ENCODE measurements at places on chromosomes 6 and 20.

DNA sequence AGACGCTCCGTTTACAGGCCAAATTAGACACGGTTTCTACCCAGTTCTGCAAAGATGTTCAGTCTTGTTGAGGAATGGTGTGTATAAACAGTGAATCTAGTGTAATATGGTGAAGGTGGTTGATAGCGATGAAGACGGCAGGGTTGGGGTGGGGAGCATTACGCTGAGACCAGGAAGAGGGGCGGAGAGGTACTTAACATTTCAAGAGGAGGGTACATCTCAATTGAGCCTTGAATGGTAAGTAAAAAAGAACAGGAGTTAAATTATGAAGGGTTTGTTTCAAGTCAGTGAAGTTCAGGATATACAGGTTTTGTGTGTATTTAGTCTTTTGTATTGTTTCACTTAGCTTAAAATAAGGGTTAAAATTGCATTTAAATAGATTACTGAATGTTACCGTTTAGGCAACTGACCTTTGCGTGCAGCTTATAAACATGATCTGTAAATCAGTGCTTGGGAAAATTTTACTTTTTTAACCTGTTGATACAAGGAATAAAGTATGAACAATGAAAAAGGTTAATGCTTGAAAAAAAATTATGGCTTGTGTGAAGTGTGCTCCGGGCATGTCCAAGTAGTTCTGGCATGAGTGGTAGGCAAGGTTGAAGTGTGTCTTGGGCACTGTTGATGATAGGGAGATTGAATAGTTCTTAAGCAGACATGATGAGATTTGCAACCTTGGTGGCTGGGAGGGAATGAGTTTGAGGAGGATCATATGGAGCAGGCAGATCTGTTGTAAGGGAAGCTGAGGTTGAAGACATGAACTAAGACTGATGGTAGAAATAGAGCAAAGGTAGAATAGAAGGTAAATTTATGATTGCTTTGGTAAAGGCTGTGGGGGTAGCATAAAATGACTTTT, 842 bp downstream of the POLR1C start:
- no peak for DNase-seq

- DNase-seq: no peak
These were observed 22.6 kb downstream of the HEBP2 start for GRCh38 chr6:138426500-138427123.

GRCh38 chr6:84967389-84967788, 203.0 kb upstream of the TBX18 start:
- DNase-seq: peak; percentile 17

DNA sequence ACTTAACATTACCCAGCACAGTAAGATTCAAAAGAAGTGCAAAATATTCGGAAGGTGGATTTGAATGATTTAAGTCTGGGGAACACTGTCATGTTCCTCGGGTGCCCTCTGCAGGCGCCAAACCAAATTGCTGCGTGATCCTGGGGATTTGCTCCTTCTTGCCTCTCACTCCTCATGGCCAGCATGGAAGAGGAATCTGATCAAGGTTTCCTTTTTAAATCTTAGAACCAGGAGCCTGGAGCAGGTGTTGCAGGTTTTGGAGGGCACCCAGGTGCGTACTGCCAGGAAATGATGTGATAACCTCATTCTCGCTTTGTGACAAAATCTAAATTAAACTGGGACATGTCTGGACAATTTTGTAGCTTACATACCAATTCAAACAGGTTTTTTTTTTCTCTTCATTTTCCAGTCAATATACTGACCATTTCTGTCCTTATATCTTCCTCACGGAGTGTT, 8.1 kb upstream of the PFDN4 start:
- peak; percentile 49 for DNase-seq

DNA sequence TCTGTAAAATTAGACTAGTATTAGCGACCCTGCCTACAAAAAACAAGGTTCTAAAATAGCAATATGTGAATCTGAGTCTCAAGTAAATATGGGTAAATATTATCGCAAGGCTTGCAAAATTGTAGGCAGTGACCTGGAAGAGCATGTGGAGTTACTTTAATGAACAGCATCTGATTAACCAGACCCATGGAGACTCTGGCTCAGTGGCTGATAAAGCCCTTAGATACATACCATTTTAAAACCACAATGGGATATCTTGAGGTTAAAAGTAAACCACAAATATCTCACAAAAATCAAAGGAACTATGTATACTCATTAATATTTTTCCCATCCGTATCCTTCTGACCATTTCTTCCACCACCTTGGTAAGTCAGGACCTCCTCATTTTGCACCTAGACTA, 187.0 kb downstream of the MTFR2 start:
- peak; percentile 18 for DNase-seq

- DNase-seq: no peak
These were observed 40.9 kb downstream of the ARHGAP40 start for GRCh38 chr20:38642498-38642897.

DNA sequence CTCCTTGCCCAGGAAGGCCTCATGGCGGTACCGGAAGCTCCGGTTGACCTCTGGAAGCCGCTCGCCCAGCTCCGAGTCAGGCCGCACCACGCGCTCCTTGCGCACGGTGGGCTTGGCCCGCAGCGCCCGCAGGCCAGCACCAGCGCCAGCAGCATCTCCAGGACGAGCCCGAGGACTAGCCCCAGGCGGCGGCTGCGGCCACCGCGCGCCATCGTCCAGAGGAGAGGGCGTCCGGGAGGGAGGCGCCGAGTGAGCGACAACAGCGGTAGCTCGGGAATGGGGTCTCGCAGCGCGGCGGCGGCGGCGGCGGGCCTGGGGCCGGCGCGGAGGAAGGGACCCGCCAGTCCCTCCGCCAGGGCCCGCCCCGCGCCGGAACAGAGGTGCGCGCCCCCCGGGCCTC, 27.6 kb upstream of the CGA start:
- no peak for DNase-seq

- no peak for DNase-seq
These were observed 46.1 kb upstream of the ENPP5 start for GRCh38 chr6:46216879-46217278.

DNA sequence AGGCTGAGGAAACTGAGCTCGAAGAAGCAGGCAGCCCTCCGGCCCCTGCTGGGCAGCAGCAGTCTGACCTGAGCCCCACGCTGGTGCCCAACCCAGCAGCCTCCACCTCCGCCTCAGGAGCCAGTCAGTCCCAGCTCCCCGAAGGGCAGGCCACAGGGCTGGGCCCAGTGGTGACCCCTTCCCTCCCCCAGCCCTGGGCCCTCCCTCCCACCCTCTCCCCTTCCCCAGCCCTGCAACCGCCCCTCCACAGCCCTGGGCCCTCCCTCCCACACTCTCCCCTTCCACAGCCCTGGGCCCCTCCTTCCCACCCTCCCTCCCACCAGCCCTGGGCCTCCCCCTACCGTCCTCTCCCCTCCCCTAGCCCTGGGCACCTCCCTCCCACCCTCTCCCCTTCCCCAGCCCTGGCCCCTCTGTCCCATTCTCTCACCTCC, 115.0 kb downstream of the TAF4 start:
- DNase-seq: no peak

- no peak for DNase-seq
These were observed 11.8 kb upstream of the TUBB2B start for GRCh38 chr6:3239110-3239830.

- no peak for DNase-seq
These were observed 130.4 kb upstream of the RPS6KA2 start for GRCh38 chr6:166757232-166758135.

DNA sequence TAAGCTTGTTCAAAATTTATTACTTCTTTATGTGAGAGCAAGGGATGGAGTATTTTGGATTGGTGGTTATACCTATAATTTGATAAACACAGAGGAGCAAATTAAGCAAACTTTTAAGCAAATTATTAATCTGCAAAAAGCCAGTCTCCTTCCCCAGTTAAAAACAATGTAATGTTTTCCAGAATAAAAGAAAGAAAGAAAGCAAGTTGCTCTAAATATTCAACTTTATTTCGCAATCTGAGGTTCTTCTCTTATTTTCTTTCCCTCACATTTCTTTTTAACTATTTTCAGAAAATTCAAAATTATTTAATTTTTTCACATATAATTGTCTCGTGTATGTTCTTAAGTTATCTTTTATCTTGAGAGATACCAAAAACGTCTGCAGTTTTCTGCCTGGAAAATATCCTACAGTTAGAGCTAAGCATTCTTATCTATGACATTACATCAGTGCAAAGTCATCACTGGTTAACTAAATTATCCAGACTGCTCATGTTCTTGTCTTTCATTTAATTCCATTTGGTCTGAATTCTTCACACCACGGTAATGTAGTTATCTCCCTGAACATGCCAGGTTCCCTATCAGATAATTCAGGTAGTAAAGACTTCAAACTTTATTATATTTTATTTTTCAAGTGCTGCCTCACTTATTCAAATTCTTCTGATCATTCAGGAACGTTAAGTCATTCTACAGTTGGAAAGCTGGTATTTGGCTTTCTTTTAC, 3.3 kb upstream of the CNKSR3 start:
- no peak for DNase-seq

DNA sequence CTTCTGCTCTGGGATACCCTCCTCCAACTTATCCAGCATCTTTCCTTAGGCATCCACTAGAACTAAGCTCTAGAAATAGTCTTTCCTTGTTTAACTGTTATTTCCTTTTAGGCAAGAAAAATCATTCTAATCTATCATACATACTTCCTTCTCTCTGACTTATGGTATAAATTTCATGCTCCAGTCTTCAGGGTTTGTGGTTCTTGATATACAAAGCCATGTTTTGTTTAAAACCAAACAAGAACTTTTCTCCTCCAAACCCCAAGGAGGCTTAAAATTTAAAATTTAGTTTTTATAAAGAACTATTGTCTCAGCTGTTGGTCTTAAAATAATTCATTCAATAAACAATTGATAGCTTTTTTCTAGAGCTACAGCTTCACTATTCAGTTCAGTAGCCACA, 77.2 kb downstream of the CD164 start:
- no peak for DNase-seq

GRCh38 chr20:34920055-34920454, 35.6 kb downstream of the GSS start:
- no peak for DNase-seq

DNA sequence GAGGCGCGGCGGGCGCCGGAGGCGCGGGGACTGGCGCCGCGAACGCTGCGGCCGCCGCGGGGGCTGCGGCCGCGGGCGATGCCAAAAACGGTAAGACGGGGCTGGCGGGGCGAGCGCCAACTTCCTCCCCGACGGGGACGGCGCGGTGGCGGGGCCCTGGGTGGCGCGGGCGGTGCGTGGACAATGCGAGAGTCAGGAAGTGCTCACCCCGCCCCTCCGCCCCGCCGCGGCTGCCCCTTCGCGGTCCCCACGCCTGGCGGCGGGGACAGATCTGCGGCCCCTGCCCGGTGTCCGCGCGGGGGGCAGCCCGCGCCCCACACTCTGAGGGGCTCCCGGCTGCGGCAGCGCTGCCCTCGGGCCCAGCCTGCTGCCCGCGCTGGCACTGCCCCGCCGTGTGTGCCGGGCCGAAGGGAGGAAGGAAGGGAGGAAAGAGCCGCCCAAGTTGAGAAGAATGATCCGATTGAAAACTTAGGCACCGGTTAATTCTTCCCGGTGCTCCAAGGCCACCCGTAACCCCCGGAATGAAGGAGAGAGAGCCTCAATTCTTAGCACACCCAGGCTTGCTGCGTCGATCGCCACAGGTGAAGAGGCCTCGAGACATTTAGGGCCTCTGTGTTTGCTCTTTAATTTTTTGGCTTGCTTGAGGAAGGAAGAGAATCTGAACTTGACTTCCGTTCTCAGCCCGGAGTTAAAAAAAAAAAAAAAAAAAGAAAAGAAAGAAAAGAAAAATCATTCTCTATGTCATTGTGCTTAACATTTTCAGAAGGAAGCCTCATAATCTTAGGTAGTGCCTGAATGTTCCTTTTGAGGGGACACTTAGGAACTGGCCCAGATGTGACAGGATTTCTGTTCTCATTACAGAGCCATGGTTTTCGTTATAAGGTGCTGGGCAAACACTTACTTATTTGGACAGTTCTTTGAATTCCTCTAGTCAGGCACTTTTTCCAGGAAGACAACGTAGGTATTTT, 982 bp downstream of the HECA start:
- no peak for DNase-seq

DNA sequence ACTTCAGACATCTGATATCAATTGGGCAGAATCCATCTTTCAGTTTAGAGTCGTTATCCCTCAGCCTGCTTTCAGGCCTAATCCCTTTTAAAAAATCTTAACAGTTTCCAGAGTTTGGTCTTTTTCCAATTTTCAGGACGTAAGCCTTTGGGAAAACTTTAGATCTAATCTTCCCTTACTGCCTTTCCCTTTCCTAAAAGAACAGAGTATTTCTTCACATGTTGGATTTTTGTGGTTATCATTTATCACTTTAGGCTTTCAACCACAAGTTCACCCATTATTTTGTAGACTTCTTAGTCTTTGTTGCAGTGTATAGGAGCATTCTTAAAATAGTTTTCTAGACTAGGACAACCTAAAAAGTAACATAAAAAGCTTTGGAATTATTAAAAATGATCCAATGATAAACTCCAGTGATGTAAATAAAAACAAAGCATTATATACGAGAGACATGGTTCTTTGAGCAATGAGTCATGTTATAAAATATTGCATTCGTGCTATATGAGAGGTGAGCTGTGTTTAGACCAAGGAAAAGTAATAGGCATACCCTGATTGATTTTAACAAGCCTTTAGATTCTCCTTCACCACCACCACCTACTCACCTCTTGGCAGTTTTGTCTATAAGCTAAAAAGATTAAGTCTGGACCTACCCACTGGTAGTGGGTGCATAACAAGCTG, 90.4 kb upstream of the MCHR2 start:
- no peak for DNase-seq

GRCh38 chr6:42171813-42172581, 1.2 kb upstream of the GUCA1A start:
- no peak for DNase-seq

DNA sequence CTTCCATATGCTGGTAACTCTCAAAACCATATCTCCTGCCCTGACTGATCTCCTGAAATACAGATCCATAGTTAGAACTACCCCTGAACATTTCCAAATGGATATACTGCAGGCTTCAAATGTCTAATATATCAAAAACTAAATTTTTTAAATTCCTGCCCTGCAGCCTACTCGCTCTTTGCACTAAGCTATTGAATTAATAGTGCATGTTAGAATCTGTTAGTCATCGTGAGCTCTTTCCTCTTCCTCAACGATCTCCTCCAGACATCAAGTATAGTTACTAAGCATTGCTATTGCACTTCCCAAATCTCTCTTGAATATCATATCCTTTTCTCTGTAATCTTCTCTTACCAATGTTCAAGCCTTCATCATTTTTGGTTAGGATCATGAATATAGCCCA, 26.0 kb upstream of the RSPO3 start:
- no peak for DNase-seq

GRCh38 chr6:22789315-22789714, 219.9 kb downstream of the HDGFL1 start:
- DNase-seq: no peak

DNA sequence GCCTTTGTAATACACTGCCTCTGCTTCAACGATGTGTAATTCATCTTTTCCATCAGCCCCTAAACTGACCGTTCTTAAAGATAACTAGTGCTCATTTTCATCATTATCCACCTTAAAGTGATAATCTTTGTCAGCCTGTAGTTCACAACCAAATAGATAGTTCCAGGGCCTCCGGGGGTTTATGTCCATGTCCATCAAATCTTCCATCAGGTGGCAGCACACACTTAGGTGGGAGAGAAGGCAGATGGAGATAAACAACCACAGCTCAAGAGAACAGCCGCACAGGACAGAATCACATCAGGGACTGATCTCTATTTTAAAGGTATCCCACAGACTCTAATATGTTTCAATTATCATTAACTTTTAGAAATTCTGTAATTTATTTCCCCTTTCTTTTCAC, 90.9 kb downstream of the LMBRD1 start:
- no peak for DNase-seq

- no peak for DNase-seq
These were observed 20.7 kb upstream of the DCDC2 start for GRCh38 chr6:24378473-24379097.
